Upper lobe of right lung (tissue), 1 donor: ENCODE measurements at places on chromosomes 2 and 18. TPM values are rescaled to one million over a fixed set of nuclear protein-coding genes. Genes with fewer than 3 reads are reported as not detected.

GRCh38 chr2:80303909-80304837, at the start of gene LRRTM1:
TSS of gene LRRTM1 (minus strand) at chr2:80304752. CDS start at chr2:80303819, 933 bp downstream.
- DNase-seq = peak; percentile 60

DNA sequence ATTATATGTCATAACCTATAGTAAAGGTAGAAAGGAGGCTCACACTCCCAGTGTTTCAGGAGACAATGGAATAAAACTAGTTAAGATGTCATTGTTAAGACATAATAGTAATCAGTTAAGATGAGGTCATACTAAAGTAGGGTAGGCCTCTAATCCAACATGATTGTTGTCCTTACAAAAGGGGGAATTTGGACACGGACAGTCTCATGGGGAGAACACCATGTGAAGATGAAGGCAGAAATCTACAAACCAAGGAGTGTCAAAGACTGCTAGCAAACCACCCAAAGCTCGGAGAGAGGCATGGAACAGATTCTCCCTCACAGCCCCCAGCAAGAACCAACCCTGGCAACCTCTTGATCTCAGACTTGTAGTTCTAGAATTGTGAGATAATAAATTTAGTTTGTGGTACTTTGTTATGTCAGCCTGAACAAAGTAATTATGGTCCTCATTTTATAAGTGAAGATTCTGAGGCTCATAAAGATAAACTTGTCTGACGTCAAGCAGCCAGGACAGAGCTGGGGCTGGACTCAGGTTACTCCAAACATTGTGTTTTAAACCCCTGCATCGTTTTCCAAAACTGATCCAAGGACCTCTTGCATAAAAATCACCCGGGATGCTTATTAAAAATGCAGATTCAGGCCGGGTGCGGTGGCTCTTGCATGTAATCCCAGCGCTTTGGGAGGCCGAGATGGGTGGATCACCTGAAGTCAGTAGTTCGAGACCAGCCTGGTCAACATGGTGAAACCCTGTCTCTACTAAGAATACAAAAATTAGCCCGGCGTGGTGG, 47.8 kb downstream of the CCDC195 start:
- no peak for DNase-seq

DNA sequence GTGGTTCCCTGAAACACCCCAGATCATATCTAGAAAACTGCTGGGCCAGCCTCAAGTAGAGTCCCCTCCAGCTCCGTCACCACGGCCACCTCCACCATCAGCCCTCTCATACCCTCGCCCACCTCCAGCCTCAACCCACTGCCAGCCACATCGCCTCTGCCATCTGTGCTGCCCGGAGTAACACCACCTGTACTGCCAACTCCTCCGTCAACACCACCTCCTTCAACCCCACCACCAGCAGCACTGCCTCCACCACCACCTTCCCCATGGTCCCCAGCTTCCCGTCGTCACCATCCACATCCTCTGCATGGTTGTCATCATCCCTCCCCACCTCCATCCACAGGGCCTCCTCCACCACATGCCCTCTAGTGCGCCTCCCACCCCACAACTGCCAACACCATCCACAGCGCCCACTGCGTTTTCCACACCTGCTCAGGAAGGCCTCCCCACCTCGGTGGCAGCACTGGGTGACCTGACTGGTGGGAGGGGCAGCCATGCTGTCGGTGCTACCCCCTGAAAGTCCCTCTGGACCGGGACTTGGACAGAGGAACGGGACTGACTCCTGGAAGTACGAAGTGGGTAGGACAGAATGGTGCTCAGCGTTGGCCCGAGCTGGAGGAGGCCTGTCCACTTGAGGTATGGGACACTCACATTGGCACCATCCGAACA, 1.6 kb downstream of the SNED1 start:
- peak; percentile 66 for DNase-seq

DNA sequence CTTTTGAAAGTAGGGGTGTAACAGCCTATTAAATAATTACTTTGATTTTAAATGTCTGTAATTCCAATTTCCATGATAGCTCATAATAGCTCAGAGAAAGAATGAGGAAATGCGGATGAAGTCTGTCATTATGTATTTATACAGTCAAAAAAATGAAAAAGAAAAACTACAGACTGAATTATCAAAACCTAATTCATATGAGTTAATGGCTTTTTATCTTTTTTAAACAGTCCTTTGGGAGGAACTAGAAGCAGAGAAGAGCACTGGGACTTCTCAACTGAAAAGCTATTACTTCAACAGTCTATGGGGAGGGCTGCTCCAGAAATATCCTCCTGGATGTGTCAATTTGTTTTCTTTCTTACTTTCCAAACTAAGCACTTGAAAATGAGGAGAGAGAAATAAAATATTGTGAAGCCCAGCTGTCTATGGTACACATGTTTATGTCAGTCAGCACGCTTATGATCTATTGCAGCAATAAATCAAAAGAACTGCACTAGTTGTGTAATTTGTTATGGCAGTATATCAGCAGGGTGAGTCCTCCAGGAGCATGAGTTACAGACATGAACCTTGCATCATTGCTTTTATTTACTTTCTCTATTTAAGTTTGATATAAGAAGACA, 1550.2 kb downstream of the LRP1B start:
- DNase-seq = no peak

DNA sequence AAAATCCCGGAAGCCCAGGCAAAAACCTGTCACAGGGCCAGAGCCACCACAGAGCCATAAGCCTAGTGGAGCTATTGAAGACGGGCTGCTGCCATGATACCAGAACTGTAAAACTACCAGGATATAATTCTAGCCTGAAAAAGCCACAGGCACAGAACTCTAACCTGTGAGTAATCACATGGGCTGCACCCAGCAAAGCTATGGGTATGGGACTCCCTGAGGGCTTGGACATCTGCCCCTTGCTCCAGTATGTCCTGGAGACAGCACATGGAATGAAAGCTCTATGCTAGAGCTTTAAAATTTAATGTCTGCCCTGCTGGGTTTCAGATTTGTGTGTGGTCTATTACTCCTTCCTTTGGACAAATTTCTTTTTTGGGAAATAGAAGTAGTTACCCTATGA, 2183.6 kb upstream of the CELF4 start:
- no peak for DNase-seq

- no peak for DNase-seq
These were observed 91.2 kb downstream of the TAF4B start for GRCh38 chr18:26317398-26317797.

- DNase-seq = no peak
These were observed 20.9 kb upstream of the KCNF1 start for GRCh38 chr2:10890706-10891270.

GRCh38 chr2:29155578-29155977, 40.4 kb downstream of the CLIP4 start:
- no peak for DNase-seq

GRCh38 chr2:196137271-196137670, 34.1 kb downstream of the STK17B start:
- DNase-seq = no peak

DNA sequence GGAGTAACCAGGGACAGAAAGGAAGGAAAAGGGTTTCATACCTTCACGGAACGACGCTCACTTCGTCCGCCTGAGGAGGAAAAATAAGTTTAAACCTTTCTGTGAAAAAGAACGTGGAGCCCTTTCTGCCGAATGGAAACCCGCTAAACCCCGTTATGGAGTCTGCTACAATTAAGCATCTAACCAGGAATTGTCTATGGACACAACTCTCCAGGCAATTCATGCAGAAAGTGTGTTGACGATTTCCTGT, 528 bp upstream of the PPP4R3B start:
- DNase-seq = no peak

DNA sequence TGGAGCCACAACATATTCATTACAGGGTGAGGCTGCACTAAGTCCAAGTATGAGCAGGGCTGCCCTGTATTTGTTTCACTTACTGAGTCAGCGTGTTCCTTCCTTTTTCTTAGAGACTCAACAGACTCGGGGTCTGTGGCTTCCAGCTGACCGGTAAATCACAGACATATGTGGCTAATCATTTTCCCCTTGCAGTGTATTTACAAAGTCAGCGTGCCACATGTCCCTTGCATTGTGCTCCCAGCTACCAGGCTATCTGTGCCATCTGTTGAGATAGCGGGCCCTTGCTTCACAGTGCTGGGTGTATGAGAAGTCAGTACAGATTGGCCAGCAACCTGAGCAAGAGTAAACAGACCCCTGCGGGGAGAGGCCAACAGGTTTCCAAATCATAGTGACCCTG, 254.3 kb downstream of the LRRTM1 start:
- DNase-seq = no peak

BBS5 gene
- total RNA-seq = 6.0 TPM

DNA sequence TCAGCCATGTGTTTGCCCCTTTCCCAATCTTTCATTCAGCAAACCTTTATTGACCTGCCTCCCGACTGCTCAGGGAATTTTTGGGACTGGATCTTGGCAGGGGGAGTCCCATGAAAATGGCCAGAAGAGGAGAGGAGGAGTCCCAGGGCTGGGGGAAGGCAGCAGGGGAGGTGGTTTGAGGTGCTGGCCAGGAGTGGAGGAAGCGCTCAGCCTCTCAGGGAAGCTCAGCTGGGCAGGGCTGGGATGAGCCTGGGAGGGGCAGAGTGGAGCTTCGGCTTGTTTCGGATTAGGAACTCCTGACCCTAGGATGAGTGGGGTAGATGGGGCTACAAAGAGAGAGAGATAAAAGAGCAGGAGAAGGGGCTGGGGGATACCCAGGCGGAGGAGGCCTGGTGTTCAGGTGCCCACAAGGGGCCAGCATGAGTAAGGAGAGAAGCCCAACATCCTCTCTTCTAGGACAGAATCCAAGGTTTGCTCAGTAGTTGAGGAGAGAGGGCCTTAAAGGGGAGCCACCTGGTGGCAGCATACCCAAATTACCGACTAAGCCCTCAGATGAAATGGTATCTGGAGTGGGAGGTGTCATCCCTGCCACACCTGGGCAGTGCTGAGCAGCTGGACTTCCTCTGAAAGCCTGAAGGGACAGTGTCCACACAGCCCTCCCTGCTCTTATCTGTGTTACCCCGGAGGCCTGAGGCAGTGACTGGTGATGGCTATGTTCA, 91.1 kb downstream of the INHBB start:
- DNase-seq = no peak

- no peak for DNase-seq
These were observed 141.9 kb upstream of the ID2 start for GRCh38 chr2:8539743-8540551.

SLC19A3 gene
- 31.8 TPM for total RNA-seq

PSMA8 gene
- total RNA-seq = not detected

PKDCC gene
- 65.5 TPM for total RNA-seq

ITGA4 gene
- 18.4 TPM for total RNA-seq

PDE11A gene
- not detected for total RNA-seq

DNA sequence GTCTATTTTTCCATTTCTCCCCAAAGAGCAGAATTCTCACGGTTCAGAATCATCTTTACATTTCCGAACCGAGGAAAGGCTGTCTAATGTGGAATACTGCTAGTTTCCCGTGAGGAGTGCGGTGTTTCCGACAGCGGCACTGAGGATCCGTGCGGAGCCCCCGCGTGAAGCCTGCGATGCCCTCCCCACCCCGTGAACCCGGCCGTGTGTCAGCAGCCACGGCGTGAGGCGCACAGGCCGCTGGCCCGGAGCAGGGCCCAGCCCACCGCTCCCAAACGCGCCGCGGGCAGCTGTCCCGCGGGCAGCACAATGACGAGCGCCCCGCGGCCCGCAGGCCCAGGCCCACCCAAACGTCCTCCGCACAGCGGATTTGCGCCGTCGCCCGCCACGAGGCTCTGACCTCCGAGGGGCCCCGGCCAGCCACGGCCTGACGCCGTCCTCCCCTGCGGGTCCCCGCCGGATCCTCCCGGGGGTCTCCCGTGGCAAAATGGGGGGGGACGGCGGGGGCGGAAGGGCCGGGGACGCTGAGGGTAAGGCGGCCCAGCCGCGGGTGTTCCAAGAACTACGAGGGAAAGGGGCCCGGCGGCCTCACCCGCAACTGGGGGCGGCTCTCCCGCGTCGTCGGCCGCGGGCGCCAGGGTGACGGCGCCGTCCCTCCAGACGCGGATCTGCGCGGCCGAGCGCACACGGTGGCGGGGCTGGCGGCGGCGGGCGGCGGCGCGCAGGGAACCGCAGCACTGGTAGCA, 796 bp downstream of the SPIRE1 start:
- DNase-seq = peak; percentile 81

DNA sequence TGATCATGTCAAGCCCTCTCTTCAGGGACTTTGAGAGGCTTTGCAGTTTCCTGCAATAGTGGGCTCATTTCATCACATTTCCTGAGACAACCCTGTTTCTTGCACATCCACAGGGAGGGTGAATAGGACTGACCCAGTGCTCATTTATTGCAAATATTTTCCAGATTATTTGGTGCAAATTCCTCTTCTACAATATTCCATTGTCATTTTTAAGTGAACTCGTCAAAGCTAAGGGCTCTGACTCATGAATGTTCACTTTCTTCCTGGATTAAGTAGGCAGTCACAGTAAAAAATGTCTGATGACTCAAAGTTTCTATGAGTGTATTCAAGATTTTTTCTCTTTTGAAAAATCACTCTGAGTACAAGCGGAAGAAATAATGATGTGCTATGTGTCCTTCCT, 225.5 kb upstream of the GALNT5 start:
- DNase-seq = no peak

GRCh38 chr2:27954221-27954673, 63.7 kb downstream of the BABAM2 start:
- no peak for DNase-seq

- DNase-seq = no peak
These were observed 6.3 kb downstream of the STARD7 start for GRCh38 chr2:96202152-96202854.

- DNase-seq = no peak
These were observed 903.8 kb downstream of the SLC4A3 start for GRCh38 chr2:220531216-220531615.

- no peak for DNase-seq
These were observed 5.8 kb downstream of the PCARE start for GRCh38 chr2:29068513-29068912.

- DNase-seq = no peak
These were observed 21.9 kb upstream of the USP14 start for GRCh38 chr18:136433-136832.

- no peak for DNase-seq
These were observed 435.1 kb upstream of the MEIS1 start for GRCh38 chr2:65999796-66000195.

DNA sequence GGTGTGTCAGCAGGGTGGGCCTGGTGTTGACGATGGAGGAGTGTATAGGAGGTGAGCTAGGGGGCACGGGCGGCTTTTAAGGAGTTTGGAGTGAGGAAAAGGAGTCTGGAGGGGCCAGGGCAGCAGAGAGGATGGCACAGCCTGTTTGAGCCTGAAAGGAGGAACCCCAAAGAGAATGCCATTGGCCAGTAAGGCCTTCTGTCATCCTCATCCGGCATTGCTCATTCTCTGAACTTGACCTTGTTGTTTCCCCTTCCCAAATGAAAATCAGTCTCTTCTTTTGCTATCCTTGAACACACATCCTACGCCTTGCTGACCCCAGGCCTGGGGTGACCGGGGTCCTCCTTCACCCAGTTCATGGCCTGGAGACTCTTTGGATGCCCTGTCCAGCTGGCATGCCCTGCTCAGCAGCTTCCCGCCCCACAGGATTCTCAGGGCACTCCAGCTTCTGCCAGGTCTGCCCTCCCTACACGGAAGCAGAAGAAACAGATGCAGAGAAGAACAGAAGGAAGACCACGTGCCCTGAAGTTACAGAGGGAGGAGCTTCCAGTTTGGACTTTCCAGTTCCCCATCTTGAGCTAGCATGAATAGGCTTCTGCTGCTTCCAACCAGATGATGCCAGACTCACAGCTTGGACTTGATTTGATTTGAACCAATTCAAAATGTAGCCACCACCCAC, 20.5 kb upstream of the KIF3C start:
- no peak for DNase-seq
